Right renal cortex interstitium (tissue), 3 donors: ENCODE measurements at places on chromosomes 7 and 10.

DNA sequence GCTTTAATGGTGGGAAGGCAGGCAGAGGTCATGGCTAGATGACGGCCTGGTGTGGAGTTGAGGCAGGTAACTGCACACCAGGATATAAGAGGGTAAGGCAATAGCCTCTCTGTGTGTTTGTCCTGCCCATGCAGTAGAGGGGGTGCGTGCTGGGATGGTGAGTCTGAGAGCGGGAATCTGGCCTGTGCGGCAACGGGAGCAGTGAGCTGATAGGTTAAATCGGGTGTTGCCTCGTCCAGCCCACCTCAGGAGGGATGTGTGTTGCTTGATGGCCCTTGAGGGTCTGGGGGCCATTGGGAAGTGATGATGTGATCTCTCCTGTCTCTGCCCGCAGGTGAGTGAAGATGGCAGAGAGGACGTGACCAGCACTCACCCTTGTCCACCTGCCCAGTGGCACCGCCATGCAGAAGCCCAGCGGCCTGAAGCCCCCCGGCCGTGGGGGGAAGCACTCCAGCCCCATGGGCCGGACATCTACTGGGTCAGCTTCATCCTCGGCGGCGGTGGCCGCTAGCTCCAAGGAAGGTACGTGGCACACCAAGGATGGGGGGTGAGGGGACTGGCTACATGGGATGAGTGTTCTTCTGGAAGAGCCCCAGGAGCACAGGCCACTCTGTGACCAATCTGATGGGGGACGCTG is 28.1 kb downstream of the CLIP2 start:
- no peak for DNase-seq

DNA sequence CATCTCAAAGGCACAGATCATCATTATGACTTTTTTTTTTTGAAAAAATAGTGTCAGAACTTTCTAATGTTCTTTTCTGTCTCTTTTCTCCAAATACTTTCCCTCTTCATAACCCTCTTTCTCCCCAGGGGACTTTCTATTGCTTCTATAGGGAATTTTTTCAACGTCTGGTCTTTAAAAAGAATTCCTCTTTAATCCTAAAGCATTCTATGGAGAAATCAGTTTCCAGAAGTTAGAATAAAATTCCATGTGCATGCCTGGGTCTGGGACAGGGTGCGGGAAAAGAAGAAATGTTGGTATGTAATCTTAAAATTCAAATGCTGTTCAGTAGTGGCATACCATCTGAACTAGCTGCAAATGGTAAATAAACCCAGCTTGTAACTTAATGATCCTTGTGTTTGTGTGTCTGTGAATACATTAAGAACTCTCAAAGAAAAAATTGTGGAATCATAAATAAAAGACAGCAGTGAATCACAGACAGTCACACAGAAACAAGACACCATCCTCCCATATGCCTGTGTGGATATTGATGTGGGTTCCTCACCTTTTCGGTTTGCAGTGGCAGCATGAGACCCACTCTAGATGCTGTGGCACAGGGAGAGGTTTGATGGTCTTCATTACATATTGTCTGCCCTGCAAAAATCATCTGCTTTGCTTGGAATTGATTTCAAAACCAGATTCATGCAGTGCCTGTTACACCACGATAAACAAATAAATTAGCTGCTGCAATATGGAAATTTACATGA is 374.7 kb upstream of the NRP1 start:
- no peak for DNase-seq

DNA sequence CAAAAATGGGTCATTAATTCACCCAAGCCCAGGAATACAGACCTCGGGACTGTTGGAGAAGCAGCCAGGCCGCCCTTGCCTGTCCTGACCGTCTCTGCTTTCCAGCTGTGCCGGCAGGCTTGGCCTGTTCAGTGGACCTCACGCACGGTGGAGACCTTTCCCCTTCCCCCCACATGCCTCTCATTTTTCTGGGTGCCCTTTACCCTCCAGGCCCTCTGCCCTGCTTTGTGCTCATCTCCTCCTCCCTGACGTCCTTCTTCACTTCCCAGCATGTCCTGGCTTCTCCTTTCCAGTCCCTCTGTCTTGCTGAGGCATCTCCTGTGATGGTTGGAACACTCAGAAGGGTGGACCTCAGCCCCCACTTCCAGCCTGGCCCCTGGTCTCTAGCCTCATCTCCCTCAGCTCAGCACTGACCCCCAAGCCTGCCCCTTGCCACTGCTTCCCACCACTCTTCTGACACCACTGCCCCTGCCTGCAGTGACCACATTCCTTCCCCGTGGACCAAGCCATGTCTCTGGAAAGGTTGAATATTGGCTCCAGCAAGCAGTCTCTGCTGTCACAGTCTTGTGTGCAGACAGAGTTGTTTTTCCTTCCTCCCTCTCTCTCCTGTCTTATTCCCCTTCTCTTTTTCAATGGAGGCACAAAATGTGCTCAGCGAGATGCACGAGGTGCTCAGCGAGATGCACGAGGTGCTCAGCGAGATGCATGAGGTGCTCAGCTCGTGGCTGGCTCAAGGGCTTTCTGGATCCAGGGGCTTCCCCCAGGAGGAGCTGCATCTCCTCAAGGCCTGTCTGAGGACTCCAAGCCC is 14.9 kb downstream of the BAG3 start:
- DNase-seq = no peak

GRCh38 chr7:48083114-48083830 is 5.8 kb upstream of the UPP1 start:
- DNase-seq = no peak

GRCh38 chr10:34382626-34383025 is 432.5 kb downstream of the PARD3 start:
- no peak for DNase-seq

DNA sequence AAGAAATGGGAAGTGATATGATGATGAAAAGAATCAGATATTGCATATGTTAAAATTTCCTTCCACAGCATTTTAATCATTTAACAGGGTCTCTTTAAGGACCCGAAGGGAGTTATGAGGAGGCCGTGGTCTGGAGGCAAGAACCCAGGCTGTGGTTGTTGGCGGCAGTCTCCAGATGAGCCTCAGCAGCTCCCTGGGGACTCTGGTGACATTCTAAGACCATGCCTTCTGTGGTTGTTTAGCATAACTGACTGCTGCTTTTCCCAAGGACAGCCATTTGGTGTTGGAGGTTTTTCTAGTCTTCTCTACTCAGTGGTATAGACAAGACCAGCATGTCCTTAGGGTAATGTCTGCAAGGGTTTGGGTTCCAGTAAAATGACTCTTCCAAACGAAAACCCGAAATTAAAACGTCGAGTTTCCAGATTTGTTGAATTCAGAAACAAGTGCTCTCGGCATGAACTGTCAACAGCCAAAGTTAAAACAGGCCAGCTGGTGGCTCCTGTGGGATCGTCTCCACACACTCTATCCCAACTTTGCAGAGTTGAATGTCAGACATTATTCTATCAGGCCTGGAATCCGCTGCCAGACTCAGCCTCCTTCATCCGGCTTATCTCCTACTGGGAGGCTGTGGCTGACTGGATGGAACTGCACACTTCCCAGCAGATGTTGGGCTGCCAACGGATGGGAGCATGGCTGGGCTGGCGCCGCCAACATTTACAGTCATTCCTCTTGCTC is 183.1 kb downstream of the TAX1BP1 start:
- no peak for DNase-seq

GRCh38 chr10:95697429-95697828 is 3.7 kb upstream of the TCTN3 start:
- DNase-seq = no peak

GRCh38 chr7:82167558-82168314 is 275.8 kb downstream of the CACNA2D1 start:
- DNase-seq = no peak

DNA sequence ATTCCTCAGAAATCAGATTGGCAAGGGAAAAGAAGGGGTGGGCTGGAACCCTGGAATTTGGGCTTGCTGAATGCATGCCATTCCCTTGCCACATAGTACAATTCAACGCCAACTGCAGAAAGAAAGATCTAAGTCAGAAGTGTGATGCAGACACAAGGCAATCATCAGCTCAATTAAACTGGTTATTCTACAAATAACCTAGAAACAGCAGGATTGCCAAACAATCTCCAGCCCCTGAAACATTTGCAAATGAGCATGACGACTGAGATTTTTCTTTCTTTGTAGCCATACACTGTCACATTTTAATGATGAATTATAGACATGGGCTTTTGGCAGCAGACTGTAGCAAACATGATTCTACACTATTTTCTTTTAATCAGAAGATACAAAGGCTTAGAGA is 16.5 kb upstream of the CREB5 start:
- no peak for DNase-seq

- no peak for DNase-seq
These were observed 400.6 kb upstream of the VSTM2A start for GRCh38 chr7:54141576-54141975.

GRCh38 chr7:17626235-17626634 is 314.1 kb downstream of the SNX13 start:
- DNase-seq = no peak

DNA sequence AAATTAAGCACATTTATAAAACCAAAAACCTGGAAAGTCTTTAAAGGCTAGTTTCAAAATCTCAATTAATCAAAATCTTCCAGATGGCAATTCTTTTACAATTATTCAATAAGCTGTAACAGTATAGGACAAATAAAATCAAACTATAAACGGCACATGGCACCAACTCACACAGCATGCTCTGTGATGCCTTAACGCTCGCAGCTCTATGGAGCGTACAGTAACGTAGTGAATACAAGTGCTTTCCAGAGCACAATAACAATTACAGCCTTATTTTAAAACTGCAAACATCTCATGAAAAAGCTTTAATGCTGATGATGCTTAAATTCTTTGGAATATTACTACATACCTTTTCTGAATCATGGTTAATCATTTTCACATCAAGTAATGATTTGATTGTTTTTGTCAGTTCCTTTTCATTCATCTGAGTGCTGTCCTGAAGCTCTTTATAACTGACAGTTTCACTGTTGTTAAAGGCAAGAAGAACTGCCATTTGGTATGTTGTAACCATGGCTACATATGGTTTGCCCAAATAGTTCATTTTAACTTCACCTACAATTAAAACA is 74.2 kb downstream of the CUL2 start:
- no peak for DNase-seq

DNA sequence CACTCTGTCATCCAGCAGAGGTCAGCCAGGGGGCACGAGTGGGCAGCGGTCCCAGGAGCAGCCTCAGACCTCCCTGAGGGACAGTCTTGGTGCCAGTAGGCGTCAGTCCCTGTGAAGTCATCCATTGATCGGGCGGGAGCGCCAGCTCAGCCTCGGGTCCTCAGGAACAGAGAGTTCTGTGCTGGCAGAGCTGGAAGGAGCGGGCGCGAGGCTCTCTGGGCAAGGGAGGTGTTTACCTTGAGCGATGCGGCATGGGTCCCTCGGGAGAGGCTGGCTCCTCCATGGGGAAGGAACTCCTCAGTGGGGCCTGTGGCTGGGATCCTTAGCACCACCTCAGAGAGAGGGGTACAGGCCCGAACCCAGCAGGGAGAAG is 101.1 kb upstream of the PPIF start:
- no peak for DNase-seq

- no peak for DNase-seq
These were observed 174.2 kb upstream of the CTBP2 start for GRCh38 chr10:125334545-125334944.

DNA sequence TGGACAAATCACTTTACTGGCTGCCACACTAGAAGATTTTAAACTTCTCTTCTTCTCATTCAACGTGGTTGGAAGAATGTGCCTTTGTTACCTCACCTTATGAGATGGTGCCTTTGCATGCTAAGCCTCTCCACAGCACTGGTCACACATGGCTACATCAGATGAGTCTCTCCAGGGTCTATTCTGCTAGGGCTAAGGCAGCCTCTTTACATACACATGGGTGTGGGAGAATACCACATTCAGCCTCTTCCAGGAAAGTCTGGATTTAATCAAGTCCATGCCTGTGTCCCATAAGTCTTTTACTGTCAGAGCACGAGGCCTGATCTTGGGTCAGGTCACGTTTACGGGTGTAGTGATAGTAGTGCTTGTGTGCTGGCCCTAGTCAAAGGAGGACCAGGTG is 701.5 kb downstream of the SORCS3 start:
- DNase-seq = no peak

- DNase-seq = no peak
These were observed 47.1 kb downstream of the PAPSS2 start for GRCh38 chr10:87706731-87707130.

- DNase-seq = no peak
These were observed 16.1 kb upstream of the JMJD1C start for GRCh38 chr10:63481815-63482421.

DNA sequence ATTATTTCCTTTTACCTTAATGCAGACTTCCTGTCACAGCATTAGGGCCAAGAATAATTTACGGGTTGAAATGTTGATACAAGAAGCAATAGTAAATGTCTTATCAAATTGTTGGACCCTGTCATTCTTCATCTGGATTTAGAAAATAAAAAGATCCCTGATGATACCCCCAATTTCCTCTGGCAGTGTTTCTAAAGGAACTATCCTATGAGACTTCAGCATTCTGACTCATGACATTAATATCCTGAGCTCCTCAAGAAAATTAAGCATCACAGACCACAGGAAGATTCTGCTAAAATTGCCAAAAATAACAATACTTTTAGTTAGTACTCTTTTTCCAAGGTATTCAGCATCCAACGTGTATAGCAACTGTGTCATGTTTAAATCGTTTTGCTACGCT is 490.5 kb upstream of the ANKRD30A start:
- DNase-seq = no peak

GRCh38 chr10:94785211-94785610 is 22.7 kb downstream of the CYP2C19 start:
- DNase-seq = no peak

- no peak for DNase-seq
These were observed 42.2 kb upstream of the TCF7L2 start for GRCh38 chr10:112907893-112908292.

DNA sequence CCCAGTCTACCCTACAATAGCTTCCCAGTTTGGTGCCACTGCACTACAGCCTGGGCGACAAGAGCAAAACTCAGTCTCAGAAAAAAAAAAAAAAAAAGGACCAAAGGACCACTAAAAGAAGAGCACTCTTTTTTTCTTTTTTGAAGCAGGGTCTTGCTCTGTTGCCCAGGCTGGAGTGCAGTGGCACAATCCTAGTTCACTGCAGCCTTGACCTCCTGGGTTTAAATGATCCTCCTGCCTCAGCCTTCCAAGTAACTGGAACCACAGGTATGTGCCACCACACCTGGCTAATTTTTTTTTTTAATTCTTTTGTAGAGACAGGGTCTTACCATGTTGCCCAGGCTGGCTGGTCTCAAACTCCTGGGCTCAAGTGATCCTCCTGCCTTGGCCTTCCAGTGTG is 14.0 kb downstream of the PLAU start:
- DNase-seq = no peak
